Stimulated activated CD4-positive, alpha-beta T cell treated with anti-CD3 and anti-CD28 coated beads, Interleukin-1b, Interleukin-23, amount 100 ng/mL, for 48 hours (primary cell): ENCODE measurements at places on chromosomes 3 and 15.
A peak's percentile ranks its signal among the peaks of the same experiment; 100 is the strongest.

GRCh38 chr3:153633407-153633806 lies 471.4 kb downstream of the RAP2B start:
- peak; percentile 14 for DNase-seq

DNA sequence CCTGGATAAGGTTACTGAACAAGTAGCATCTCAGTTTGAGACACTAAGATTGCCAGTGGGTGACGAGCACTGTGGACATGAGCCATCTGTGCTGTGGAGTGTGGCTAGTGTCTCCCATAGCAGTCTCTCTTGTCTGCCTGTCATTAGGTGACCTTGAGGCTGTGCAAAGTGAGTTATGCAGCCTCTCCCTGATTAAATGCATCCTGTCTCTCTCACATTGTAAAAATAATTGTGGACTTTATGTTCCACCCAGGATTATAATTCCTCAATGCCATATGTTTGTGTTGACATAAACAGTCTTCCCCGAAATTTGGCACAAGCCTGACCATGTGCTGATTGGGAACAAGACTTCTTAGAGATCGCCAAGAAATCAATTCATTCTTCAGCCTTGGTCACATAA lies 168.9 kb downstream of the MYRIP start:
- no peak for DNase-seq

- DNase-seq = no peak
Observed at GRCh38 chr3:100144255-100144866, 30.1 kb upstream of the FILIP1L start.

DNA sequence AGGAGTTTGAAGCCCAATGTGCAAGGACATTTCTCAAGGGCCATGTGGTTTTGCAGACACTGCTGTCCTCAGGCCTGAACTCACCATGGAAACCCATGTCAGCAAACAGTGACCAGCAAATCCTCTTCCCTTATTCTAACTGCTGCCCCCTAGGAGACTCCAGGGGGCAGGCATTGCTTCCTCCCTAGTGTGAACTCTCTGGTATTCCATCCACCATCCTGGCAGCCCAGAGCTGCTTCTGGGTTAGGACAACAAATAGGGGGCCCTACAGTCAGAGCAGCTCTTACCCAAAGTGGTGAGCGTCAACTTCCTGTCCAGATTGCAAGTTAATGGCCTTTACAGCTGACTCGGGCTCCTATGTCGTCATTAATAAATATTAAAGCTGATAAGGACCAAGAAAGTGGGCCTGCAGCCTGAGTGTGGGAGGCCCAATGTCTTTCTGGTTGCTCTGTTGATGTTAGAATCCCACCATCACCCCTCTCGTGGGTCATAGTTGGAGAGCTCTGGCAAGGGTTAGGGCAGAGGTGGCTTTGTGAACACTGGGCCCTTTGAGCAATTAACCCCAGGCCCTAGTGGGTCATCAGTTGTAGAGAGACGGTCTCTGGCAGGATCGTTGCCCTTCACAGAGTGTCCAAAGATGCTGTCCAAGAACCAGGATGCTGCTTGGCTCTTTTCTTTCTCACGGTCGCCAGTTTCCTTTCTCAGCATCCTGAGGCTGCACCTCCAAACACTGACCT lies 41.5 kb downstream of the TGM4 start:
- DNase-seq = no peak

DNA sequence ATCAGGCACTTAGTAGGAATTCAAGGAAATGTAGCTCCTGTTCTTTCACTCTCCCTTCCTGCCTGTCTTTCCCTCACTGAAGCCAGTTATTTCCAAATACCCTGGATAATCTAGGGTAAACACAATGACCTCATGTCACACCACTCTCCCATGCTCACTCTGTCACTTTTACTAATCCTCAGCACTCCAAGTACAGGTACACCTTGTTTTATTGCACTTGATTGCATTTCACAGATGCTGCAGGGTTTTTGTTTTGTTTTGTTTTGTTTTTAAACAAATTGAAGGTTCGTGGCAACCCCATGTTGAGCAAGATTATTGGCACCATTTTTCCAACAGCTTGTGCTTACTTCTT lies 40.8 kb downstream of the PPM1L start:
- DNase-seq = no peak
